ENCODE measurements at places on chromosomes 2 and 18. TPM values are rescaled to one million over a fixed set of nuclear protein-coding genes. Genes with fewer than 3 reads are reported as not detected.

GRCh38 chr18:4797002-4797685, 342.0 kb upstream of the DLGAP1 start:
- no peak for DNase-seq

GRCh38 chr2:238383743-238384380, 42.9 kb upstream of the ASB1 start:
- no peak for DNase-seq

- no peak for DNase-seq
Observed at GRCh38 chr2:135411646-135412045, 119.4 kb downstream of the ZRANB3 start.

GRCh38 chr18:23173912-23174311, 38.6 kb downstream of the CABLES1 start:
- DNase-seq, result no peak

DNA sequence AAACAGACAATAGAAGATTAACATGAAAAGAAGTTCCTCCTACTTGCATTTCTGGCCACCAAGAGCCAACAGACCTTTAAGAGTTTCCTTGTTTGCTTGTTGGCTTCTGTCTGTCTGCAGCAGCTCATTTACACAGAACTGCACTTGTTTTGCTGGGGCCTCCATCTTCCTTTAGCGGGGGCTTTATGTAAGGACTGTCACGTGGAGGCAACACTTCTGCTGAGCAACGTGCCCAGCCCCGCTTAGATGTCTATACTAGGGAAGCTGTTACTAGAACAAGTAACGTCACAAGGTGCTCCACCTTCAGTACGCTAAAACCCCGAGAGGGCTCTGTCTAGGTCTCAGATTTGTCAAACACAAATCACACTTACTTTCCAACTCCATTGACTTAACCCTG, 104.3 kb upstream of the PXDN start:
- DNase-seq, result no peak

DNA sequence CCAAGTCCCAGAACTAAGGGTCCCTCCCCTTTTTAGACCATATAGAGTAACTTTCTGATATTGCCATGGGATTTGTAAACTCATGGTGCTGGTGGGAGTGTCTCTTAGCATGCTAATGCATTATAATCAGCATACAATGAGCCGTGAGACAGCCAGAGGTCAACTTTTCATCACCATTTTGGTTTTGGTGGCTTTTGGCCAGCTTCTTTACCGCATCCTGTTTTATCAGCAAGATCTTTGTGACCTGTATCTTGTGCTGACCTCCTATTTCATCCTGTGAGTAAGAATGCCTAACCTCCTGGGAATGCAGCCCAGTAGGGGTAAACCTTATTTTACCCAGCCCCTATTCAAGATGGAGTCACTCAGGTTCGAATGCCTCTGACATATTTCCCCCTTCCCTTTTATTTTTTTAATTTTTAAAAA, 148.2 kb downstream of the PHLPP1 start:
- no peak for DNase-seq

DNA sequence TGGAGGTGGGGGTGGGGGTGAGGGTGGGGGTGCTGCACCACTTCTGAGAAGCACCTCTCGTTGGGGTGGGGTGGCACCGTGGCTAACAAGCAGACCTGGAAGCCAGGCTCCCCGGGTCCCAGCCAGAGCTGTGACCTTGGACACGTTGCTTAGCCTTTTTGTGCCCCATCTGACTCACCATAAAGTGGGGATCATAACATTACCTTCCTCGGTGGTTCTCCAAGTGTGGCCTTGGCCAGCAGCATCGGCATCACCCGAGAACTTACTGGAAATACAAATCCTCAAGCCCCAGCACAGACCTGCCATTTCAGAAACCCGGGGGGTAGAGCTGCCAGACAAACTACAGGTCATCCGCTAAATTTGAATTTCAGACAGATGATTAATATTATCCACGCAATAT, 58.7 kb upstream of the SLC66A3 start:
- no peak for DNase-seq

GRCh38 chr2:144477281-144477956, 42.5 kb downstream of the ZEB2 start:
- no peak for DNase-seq

GRCh38 chr2:201915446-201915845, 109.1 kb downstream of the CDK15 start:
- no peak for DNase-seq

DNA sequence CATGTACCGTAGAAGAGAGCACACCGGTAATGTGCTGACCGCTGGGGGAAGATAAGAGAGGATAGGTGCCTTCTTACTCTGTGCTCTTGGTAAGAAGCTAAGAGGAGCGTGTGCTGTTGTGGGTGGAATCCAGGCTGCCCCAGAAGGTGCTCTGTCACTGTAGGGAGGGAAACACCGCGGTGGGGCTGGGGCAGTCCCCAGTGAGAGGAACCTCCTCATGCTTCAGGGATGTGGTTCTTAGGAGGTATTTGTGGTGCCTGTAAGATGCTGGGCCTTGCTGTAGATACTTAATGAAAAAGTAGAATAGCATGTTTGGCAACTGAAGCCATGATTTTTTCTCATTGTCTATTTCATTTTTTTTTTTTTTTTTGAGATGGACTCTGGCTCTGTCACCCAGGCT, 1.1 kb downstream of the COLEC11 start:
- no peak for DNase-seq

DNA sequence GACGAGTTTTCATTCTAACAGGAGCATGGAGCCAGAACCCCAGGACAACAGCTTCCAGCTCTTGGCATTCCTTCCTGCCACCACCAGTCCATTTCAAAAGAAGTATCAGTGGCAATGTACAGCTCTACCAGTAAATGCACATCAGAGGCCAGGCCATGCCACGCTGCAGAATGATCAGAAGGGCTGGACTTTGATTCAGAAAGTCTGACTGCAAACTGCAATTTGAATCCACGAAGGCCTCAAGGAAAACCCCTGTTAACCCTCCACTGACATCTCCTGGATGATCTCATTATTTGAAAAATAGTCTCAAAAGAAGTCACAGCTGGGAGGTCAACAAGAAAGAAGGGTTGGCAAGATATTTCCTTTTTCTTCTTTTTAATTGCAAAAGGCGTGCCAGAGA, 119.2 kb downstream of the MYO5B start:
- no peak for DNase-seq

DNA sequence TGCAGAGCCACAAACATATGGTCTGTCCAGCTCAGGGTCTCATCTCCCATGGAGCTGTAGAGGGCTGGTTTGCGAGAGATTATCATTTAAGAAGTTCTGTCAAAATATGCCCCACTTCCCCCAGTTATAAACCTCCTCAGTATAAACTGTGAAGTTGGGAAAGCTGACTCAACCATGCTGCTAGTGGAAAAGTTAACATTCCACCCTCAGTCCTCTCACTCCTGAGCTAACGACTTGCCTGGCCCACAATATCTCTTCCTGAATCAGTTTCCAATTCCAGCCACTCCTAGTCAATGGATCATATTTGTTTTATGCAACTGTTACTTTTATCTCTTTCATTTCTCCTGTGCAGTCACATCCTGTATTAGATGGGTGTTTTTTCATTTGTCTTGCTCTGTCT, 326.2 kb downstream of the SETBP1 start:
- DNase-seq, result no peak

DNA sequence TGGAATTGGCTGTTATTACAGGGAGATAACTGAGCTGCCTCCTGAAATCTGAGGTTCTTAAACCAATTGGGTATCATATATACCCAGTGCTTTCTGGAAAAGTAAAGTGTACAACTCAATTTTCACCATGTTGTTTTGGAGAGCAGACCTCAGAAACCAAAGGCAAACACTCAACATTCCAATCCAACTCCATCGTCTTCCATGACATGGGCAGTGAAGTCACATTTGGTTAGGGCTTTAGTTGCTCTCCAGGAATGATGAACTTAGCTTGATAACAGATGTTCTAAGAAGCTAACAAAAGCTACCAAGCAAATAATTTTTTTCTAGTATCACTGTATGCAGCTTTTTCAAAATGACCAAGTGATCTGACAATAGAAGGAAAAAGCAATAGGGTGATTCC, 107.0 kb upstream of the SLC35G4 start:
- no peak for DNase-seq

DNA sequence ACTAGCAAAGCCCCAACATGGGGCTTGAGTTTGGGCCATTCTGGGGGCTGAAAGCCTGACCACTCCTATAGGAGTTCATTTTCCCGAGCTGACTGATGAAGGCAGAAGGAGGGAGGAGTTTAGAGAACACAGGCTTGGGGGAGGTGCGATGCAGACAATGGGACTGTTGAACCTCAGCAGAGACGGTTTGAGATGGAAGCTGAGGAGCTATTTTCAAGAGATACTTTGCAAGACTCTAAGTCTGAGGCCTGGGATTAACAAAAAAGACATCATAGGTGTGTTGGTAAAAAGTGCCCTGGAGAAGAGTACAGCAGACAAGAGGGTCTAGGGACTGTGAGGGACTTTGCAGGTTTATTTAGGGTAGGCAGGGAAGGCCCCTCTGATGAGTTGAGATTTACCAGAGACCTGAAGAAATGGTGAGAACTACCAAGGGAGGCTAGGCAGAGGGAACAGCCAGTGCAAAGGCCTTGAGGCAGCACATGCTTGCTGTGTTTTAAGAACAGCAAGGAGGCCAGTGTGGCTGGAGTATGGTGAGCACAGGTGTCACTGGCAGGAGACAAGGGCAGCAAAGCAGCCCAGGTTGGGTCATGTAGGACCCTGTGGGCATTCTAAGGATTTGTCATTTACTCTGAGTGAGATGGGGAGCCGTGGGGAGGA, 31.6 kb downstream of the PCBP1 start:
- no peak for DNase-seq

GRCh38 chr2:144596073-144596871, 76.4 kb upstream of the ZEB2 start:
- no peak for DNase-seq

- no peak for DNase-seq
Observed at GRCh38 chr2:158359846-158360245, 96.7 kb downstream of the CCDC148 start.

DNA sequence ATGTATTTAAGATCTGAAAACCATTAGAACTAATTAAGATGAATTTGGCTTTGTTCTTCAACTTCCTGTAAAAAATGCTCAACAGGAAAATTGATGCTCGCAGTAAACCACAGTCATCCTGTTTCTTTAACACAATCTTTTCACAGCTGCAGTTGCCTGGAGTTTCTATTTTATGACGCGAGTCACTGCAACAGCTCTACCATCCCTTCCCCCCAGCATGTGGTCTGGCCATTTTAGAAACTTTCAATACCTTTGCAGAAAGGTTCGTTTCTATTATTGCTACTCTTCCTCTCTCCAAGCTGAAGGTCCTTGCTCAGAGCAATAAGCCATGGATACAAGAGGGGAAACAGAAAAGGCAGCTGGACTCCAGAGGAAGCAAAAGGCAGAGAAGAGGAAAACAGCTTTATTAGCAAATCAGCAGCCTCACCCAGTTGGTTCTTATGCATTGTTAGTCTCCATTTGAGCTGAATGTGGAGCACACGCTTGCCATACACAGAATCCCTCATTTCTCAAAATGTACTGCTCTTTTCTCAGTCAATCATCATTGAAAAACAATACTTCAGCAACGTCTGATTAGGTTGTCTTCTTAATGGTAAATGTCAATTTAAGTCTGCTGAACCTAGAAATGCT, 3.9 kb downstream of the WIPF1 start:
- peak; percentile 90 for DNase-seq

DNA sequence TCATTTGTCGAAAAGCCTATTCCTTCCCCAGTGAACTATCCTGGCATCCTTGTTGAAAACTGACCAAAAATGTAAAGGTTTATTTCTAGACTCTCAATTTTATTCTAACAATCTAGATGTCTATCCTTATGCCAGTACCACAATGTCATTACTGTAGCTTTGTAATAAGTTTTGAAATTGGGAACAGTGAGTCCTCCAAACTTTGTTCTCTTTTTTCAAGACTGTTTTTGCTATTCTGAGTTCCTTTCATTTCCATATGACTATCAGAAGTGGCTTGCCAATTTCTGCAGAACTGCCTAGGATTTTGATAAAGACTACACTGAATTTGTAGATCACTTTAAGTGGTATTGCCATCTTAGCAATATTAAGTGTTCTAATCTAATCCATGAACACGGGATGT, 9.7 kb downstream of the STARD7 start:
- no peak for DNase-seq

DNA sequence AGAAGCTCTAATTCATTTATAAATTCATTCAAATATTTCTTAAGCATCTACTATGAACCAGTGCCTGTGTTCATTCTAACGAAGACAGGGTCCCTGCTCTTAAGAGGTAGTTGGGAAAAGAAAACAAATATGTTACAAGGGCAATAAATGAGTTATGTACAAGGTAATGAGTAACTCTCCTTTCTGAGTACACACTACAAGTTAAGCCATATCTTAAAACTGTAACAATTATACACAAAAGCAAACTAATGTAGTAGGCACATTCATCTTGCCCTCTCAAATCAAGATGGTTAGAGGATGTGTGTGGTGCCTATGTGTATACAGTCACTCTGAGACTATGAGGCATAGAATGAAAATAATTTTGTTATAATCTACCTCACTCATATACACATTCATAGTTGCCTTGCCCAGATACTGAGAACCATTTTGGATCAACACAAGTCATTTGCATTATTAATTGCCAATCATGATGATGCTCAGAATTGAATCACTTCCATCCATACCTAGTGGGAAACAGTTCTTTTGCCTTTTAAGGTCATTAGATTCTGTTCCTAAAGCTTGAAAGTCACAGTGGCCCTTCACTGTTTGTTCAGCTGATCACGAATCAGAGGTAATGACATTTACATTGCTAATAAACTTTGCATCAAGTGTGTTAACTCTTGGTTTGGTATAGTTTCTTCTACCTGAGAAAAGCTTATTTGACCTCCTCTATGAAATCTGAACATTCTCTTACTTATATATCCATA, 283.1 kb downstream of the ZNF385B start:
- DNase-seq, result no peak

- DNase-seq, result no peak
Observed at GRCh38 chr18:45232061-45232460, 383.2 kb upstream of the SLC14A2 start.

DNA sequence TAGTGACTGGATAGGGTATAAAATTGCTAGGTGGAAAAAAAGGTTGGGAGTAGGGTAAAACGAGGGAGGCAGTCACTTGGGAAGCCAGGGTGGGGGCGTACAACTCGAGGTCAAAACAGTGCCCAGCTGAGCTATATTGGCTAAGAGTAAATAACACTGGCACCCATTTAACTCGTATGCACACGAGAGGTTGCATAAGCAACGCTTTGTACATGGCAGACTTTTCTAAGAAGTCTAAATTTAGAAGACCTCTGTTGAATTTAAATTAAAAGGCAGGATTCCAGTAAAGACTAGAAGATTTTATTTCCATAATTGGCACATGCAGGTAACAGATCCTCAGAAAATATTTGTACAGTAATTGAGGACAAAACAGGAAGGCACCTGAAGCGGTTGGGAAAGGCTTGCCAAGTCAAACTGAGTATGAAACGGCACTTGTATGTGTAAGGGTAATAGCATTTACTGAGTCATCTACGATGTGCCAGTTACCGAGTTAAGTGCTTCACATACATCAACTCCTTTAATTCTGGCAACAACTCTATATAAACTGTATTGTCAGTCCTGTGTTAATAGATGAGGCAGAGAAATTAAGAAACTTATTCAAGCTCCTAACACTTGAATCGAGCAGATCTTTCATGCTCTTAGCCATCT, 1.4 kb upstream of the MALT1 start:
- peak; percentile 31 for DNase-seq

REG3G gene
- total RNA-seq, result 0.51 TPM

PHOSPHO2 gene
- total RNA-seq, result 3.2 TPM

STAMBP gene
- 44.0 TPM for total RNA-seq

IMMT gene
- 104 TPM for total RNA-seq

CNDP1 gene
- not detected for total RNA-seq

MREG gene
- 46.3 TPM for total RNA-seq

CDH20 gene
- total RNA-seq, result not detected

CSRNP3 gene
- 0.21 TPM for total RNA-seq

HOXD11 gene
- not detected for total RNA-seq

C2orf80 gene
- not detected for total RNA-seq

NDC80 gene
- total RNA-seq, result 38.8 TPM

MAP3K20 gene
- total RNA-seq, result 3.4 TPM
